Substantia nigra (tissue), 51 donors: ENCODE measurements at places on chromosomes 16 and 17.

DNA sequence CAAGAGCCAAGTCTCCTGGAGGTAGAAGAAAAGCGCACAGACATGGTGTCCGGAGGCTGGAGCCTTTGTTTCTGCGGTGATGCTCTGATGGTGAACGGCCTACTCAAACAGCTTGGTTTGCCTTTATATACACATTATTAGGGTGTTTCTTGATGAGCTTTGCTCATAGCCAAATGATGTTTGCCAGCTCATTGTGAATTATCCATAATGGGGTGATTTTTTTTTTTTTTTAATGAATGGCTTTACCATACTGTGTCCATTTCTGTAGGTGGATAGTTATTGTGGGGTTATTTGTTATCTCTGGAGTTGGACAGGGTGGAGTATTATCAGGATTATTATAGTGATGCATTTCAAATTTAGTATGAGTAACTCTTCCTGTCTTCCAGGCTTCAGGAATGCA is at the start of gene KRT27:
TSS of gene KRT27 (minus strand) at position 101 of the 400 bp plus-strand sequence. CDS start at position 44, 57 bp downstream.
- DNase-seq = no peak

GRCh38 chr17:45672301-45672700 is 111.8 kb upstream of the CRHR1 start:
- DNase-seq = no peak

- DNase-seq = no peak
Observed at GRCh38 chr16:81864646-81865382, 85.7 kb downstream of the PLCG2 start.

DNA sequence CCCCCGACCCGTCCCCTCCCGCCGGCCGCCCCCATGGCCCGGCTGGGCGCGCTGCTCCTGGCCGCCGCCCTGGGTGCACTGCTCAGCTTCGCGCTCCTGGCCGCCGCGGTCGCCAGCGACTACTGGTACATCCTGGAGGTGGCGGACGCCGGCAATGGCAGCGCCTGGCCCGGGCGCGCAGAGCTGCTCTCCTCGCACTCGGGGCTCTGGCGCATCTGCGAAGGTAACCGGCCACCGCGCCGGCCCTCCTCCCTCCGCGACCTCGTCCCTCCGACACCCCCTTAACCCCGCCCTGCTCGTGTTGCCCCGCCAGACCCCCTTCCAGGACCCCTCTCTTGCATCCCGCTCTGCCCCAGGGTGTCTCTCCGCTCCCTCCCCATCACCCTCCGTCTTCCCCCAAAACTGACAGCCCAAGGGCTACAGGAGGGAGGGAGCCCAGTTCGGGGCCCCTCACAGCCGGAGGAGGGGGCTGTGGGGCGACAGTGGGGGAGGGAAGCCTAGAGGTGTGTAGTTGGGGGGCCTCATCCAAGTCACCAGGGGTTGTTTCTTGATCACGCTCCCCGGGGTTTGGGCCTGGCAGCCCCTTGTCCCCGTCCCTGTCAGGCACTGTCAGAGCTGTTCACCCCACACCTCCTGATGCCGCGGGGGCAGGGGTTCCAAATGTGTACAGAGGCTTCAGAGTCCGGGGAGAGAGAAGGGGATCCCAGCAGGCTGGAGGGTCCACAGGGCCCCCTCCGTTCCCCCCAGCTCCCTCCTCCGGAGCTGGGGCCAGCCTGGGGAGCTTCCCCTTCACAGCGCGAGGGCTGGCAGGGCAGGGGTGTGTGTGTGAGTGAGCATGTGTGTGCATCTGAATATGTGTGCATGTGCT is 794 bp downstream of the TMEM235 start:
- no peak for DNase-seq

- no peak for DNase-seq
Observed at GRCh38 chr17:17367931-17368330, 64.8 kb downstream of the NT5M start.

DNA sequence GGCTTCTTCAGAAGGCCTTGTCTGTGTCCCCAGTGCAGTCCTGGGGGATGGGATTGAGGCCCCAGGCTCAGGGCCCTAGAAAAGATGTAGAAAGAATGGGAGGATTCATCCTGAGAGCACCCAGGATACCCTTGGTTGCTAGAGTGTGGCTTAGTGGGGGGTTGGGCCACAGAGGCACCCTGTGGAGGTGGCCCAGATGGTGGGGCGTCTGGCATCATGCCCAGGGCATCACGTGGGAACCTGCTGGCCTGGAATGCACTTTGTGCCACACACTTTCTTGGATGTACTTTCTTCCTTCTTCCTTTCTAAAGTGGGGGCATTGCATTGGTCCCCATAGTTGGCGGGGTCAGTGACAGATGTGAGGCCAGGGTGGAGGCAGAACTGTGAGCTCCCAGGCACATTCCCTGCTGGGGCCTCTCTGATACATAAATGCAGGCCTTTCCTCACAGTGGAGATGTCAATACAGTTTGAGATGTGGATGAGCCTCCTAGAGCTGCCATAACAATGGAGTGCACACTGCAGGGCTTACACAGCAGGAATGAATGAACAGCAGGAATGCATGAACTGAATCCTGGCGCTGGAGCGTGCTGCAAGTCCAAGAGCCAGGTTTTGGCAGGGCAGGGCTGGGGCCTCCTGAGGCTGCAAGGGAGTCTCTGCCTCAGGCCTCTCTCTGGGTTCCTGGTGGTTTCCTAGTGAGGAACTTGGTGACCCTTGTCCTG is 43.3 kb downstream of the MGAT5B start:
- DNase-seq = no peak

DNA sequence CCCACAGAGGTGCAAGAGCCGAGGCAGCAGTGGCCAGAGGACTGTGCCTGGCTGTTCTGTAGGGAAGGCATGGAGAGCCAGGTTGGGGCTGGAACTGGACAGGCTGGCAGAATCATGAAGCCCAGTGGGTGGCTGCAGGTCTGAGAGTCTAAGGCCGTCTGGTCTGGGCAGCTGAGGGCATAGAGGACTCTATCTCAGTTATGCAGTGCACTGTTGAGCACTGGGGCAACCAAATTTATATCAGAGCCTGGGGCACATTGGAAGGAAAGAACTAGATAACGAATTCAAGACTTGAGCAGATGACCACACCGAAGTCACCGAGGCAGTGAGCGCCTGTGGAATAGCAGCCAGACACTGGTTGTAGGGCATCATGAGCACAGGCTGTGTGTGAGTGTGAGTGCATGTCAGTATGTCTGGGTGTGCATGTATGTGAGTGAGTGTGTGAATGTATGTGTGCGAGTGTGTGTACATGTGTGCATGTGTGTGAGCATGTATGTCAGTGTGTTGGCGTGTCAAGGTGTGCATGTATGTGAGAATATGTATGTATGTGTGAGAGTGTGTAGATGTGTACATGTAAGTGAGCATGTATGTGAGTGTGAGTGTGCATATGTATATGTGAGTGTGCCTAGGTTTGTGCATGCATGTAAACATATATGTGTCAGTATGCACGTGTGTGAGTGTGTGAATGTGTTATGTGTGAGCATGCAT is 37.0 kb downstream of the RGS9 start:
- DNase-seq = no peak

GRCh38 chr16:85393674-85394451 is 219.3 kb upstream of the GSE1 start:
- DNase-seq = peak; percentile 18

DNA sequence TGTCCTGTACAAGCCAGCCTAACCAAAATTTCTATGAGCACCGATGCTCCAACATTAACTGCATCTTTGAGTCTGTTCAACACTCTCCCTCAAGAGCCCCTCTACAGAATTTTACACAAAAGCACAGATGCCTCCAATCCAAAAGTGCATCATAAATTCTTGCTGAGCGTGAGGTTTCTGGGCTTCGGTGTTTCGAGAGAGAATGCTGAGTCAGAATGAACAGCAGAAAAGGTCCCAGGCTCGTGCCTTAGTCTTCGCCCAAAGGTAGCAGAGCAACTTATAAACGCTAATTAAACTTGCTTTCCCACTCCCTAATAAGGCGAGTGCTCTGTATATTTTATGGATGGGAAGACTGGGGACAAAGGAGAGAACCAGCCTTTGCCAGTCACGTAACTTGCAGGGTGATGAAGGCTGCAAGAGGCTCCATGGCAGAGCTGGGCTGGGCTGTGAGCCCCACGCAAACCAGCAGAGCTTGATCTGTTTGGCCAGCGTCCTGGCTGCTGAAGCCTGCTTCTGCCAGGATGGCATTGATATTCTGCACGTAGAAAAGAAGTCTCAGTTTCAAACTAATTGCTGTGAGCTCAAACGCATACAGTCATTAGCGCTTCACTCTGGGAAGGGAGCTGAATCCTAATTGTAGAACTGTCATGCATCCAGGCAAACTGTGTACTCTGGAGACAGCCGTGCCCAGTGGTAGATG is 138.5 kb downstream of the DNAH9 start:
- no peak for DNase-seq

- no peak for DNase-seq
Observed at GRCh38 chr17:37737081-37737480, 7.8 kb downstream of the HNF1B start.

GRCh38 chr16:48352648-48353390 is 32.4 kb downstream of the SIAH1 start:
- no peak for DNase-seq

- DNase-seq = no peak
Observed at GRCh38 chr17:76682296-76682695, 28.5 kb downstream of the MXRA7 start.

- no peak for DNase-seq
Observed at GRCh38 chr16:79083508-79084299, 516.8 kb downstream of the MAF start.

- no peak for DNase-seq
Observed at GRCh38 chr16:68345351-68345810, 34.6 kb downstream of the PRMT7 start.

- no peak for DNase-seq
Observed at GRCh38 chr17:40974366-40974765, 7.6 kb upstream of the KRT39 start.

DNA sequence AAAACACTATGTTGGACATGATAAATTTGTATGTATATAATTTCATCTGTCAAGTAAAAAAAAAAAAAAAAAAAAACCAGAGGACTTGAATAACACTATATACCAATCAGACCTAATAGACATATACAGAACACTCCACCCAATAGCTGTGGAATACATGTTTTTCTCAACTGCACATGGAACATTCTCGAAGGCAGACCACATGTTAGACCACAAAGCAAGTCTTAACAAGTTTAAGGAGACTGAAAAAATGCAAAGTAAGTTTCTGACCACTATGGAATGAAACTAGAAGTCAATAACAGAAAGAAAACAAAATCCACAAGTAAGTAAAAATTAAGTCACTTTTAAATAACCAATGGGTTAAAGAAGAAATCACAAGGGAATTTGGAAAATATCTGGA is 8.4 kb upstream of the CNTNAP4 start:
- no peak for DNase-seq

GRCh38 chr17:32152130-32152529 is 9.8 kb downstream of the RHOT1 start:
- no peak for DNase-seq

DNA sequence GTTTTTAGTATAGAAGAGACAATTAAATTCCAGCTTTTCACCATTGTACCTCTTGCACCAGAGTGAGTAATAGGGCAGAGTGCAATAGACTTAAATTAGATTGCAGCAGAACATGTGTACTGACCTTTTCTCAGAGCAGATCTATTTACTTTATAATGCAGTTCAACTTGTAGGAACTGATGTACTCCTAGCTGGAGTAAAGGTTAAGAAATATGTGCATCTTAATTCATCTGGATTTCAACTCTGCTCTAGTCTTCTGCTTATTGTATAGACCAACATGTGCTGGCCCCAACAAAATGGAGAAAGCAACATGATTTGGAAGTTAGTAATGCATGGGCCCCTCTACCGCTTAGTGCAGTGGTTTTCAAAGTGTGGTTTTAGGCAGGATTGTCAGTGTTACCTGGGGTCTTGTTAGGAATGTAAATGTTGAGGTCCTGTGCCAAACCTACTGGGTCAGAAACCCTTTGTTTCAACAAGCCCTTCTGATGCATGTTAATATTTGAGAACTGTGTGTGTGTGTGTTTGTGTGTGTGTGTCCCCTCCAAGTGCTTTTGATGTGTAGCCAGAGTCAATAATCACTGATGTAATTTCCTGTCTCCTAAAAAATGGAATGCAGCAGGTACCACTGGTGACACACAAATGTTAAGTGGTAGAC is 138.6 kb downstream of the TOX3 start:
- DNase-seq = no peak

DNA sequence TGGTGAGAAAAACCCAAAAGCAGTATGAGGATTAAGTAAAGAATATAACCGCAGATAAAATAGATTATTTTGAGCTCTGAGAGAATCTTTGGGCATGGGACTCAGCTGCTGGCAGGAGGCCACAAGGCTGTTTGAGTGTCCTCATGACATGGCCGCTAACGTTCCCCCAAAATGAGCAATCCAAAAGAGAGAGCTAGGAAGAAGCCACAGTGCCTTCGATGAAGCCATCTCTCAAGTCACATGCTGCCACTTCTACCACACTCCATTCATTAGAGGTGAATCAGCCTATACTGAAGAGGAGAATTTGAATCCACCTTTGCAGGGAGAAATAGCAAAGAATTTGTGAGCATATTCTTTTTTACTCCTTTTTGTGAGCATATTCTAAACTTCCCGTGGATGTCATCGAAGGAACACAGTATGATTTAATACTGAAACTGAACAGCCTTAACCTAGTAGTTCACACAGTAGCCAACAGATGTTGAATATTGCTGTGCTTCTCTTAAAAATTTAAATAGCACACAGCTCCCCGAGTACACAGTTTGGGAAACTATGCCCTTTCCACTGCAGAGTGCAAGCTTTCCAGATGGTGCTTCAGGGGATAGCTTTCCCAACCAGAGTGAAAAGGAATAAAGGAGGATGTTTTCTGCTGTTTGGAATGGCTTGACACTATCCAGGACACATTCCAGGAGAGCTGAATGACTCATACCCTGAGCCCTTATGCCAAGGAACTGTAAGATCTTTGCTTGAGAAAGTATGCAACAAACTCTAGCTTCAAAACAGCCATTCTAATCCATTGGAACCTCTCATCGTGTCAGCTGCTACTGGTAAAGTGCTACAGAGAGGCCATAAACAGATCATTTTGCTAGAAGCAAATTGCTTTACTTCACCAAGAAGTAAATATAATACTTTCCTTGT is 33.9 kb downstream of the ANKFY1 start:
- no peak for DNase-seq

DNA sequence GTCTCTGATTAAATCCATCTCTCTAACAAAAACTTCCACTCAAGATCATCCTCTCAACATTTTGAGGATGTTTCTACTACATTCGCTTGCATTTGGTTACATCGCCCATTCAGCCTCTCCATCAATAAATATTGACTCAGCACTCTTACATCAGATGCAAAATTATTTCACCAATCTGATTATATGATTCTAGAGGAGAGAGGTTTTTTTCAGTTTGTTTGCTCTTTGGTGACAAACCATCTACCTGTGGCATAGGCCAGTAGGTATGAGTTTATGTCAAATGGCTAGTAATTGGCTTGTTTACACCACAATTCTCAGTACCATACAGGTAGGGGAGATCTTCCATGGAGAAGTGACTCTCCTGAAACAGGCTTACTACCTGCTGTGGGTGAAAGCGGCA is 52.3 kb downstream of the TOX3 start:
- no peak for DNase-seq

DNA sequence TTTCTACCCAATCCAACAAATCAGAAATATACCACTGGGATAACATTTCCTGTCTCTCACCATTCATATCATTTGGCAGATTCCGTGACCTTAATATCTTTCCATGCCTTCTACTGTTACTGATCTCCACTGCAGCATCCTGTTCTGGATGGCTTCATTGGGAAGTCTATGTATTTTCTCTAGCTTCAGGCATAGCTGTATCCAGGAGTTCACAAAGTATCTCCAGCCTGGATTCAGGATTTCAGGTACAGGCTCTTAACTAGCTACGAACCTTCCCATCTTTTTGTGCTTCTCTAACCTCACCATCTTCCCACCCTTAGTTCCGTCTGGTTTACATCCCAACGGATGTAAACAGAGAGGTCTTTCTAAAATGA is 15.2 kb upstream of the USP10 start:
- DNase-seq = no peak
